ENCODE measurements at places on chromosomes 1 and 21.

DNA sequence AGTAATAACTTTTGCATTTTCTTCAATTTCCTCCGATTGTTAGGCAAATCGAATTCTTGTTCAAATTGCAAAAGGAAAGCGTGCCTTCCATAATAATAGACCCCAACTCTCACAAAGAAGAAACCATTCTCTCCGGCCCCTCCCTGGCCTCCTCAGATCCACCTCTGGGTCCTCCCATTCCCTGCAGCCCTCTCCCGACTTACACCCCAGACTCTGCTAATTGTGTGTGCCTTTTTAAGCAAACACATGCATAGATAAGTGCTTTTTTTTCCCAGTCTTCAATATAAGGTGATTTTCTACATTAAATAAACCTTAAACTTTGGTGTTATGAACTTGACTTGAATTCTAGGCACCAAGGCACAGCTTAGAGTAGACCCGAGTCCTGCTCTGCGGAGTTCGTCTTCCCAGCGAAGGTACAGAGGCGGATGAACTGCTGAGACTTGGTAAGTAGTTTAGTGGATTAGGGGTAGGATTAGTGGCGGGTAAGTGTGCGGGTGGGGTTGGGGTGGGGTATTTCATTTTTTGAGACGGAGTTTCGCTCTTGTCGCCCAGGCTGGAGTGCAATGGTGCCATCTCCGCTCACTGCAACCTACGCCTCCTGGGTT, 1.5 kb downstream of the L1TD1 start:
- DNase-seq = no peak

- DNase-seq = no peak
Measured at GRCh38 chr1:109629372-109630030, 9.9 kb downstream of the AMPD2 start.

DNA sequence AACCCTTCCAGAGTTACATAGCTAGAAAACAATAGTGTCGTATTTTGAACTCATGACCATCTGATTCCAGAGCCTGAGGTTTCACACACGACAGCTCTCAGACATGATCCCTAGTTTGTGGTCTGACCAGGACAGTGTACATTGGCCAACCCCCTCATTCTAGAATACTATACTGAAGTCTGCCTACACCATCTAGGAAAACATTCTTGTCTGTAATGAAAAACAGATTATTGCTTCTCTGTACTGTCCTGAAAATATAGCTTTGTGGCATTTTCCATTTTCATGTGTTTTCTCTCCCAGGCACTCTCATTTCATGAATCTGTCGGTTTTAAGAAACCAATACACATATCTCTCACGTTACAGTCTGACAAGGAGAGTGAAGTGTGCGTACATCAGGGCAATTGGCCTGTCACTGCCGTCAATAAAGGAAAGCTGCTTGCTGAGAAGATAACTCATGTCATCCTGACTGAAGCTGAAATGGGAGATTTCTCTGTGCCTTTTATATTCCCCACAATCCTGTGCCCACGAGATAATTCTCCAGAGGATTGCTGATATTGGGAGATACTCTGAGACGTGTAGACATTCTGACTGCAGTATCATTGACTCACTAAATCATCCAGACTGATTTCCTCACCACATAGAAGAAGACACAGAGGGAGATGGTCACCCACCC, 585.6 kb downstream of the PLPP3 start:
- DNase-seq = no peak

DNA sequence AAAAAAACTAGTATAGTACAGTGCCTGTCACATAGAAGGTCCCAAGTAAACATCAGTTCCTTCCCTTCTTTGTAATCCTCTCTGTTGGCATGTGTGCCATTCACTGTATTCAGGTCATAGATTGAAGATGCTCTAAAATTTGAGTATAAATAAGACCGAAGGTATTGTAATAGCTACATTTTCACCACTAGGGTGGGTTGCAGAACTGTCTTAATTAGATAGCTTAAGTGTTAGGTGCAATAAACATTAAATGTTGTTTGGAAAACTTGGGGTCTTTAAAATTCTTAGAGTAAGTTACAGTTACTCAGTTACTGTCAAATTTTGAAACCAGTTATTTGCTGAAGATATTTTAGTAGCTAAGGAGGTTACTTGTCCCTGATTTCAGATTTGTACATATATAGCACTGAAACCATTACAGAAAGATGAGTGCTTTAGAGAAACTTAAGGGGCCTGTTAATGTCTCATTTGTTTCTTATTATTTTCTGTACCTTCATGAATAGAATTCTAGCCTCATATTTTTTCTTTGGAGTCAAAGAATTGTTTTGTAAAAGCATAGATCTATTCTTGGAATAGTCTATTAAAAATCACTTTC, 24.3 kb downstream of the PER3 start:
- DNase-seq = no peak

DNA sequence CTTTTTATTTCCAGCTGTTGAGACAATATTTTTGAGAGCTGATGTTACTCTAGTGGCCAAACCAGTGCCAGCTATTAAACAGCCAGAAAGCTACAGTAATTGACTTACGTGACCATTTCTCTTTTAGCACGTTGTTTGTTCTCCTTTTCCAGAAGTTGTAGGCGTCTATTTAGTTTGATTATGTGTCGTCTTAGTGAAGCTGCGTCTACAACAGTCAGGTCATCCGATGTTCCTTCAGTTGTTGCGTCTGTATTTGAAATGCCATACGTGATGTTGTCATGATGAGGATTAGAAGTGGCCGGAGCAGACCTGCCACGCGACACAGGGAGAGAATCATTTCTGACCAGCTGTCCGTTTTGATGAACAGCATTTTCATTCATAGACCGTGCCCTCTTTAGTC, 38.2 kb downstream of the TMEM51 start:
- DNase-seq = no peak

- DNase-seq = no peak
Measured at GRCh38 chr1:59427155-59427554, 130.3 kb downstream of the FGGY start.

- no peak for DNase-seq
Measured at GRCh38 chr1:32898056-32898455, 3.1 kb downstream of the TMEM54 start.

GRCh38 chr1:208450958-208451357, 206.8 kb upstream of the PLXNA2 start:
- no peak for DNase-seq

- no peak for DNase-seq
Measured at GRCh38 chr1:40226192-40226591, 21.5 kb upstream of the TMCO2 start.

- DNase-seq = no peak
Measured at GRCh38 chr21:42590431-42591131, 62.8 kb upstream of the PDE9A start.

All from GM12864 (cell line).